ENCODE measurements at places on chromosomes 11 and 22. TPM values are rescaled to one million over a fixed set of nuclear protein-coding genes. Genes with fewer than 3 reads are reported as not detected.

The TRIM49 gene
- not detected for total RNA-seq

The GSTT4 gene
- not detected for total RNA-seq

The ROM1 gene
- 0.68 TPM for total RNA-seq

The TNNI2 gene
- total RNA-seq, result 1.6 TPM

The RFPL3 gene
- total RNA-seq, result not detected

The PDE3B gene
- total RNA-seq, result 70.7 TPM

The LUZP2 gene
- total RNA-seq, result not detected

The OR51S1 gene
- total RNA-seq, result not detected

The MRPL40 gene
- total RNA-seq, result 18.0 TPM

The LRRC56 gene
- 15.8 TPM for total RNA-seq

The KDELR3 gene
- total RNA-seq, result not detected

The ARVCF gene
- 8.4 TPM for total RNA-seq

The DSCAML1 gene
- 1.3 TPM for total RNA-seq

The CYP2D6 gene
- total RNA-seq, result 3.9 TPM

The TMEM132A gene
- 13.8 TPM for total RNA-seq

The RAB39A gene
- 2.4 TPM for total RNA-seq

All from B cell (primary cell).